ENCODE measurements at places on chromosomes 1 and 21.

GRCh38 chr1:110059133-110059863, 11.2 kb downstream of the ALX3 start:
- H3K36me3 ChIP-seq = peaks cover 19% of the 10 kb centered on the region
- no peaks in the 10 kb centered on the region for H3K4me1 ChIP-seq
- peak; percentile 23 for DNase-seq
- H3K27me3 ChIP-seq = no peaks in the 10 kb centered on the region

DNA sequence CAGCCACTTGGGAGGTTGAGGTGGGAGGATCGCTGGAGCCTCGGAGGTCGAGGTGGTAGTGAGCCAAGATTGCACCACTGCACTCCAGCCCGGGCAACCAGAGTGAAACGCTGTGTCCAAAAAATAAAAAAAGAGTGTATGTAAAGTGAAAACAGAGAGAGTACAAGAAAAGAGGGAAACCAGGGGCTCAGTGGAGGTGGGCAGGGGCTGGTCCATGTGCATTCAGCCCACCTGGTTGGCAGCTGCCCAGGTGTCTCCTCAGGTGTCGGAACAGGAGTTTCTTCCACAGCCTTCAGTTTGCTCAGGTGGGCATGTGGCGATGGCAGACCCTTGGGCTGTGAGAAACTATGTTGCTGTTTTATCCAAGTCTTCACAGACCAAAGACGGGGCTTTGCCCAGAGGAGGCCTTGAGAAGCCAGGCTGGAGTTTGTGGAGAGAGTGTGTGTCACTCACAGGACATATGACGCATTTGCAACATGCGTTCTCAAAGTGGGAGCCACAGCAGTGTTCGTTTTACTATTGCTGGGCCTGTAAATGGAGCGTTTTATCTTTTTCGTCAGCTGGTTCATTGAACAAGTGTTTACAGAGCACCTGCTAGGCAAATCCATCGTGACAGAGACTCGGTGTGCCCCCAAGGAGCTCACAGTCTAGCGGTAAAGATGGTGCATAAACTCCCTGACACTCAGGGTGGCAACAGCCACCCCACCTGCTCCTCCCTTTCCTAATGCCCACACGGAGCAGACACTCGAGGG, 22.4 kb upstream of the SAMD11 start:
- H3K27me3 ChIP-seq = no peaks in the 10 kb centered on the region
- no peaks in the 10 kb centered on the region for H3K4me1 ChIP-seq
- H3K27ac ChIP-seq = no peak overlapping the region
- no peaks in the 10 kb centered on the region for H3K36me3 ChIP-seq
- no peak overlapping the region for H3K4me3 ChIP-seq
- DNase-seq = no peak

DNA sequence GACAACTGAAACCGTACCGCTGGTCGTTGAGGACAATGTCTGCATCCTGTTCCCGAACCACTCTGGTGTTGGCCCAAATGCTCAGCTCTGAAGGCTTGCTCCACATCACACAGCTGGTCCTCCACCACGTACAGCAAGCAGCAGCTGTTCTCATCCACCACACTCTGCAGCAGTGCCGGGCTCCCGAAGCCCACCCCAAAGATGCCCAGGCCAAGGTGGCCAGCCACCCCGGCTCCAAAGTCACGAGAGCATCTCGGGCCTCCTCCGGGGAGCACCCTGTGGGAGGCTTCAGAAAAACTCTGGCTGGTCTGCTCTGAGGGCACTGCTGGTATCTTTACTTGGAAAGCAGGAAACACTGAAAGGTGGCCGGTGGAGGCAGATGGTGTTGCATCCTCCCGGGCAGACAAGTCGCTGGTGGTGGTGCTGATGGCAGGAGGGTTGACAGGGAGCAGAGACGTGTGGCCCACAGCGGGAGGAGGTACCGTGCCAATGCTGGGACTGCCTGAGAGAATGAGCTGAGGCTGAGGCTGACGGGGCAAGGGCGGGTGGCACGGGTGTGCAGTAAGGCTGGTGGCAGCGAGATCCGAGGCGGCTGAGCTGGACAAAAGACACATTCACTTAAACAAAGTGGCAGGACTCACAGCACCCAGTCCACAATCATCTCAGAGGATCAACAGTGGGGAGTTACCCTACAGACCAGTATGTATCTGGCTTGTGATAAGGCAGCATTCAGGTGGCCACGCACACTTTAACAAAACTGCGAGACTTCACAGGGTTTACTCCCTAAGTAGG, 6.5 kb upstream of the CCDC27 start:
- H3K36me3 ChIP-seq = peaks cover 3% of the 10 kb centered on the region
- H3K4me1 ChIP-seq = peaks cover 2% of the 10 kb centered on the region
- H3K4me3 ChIP-seq = no peak overlapping the region
- H3K27ac ChIP-seq = no peak overlapping the region
- DNase-seq = no peak
- H3K27me3 ChIP-seq = no peaks in the 10 kb centered on the region

DNA sequence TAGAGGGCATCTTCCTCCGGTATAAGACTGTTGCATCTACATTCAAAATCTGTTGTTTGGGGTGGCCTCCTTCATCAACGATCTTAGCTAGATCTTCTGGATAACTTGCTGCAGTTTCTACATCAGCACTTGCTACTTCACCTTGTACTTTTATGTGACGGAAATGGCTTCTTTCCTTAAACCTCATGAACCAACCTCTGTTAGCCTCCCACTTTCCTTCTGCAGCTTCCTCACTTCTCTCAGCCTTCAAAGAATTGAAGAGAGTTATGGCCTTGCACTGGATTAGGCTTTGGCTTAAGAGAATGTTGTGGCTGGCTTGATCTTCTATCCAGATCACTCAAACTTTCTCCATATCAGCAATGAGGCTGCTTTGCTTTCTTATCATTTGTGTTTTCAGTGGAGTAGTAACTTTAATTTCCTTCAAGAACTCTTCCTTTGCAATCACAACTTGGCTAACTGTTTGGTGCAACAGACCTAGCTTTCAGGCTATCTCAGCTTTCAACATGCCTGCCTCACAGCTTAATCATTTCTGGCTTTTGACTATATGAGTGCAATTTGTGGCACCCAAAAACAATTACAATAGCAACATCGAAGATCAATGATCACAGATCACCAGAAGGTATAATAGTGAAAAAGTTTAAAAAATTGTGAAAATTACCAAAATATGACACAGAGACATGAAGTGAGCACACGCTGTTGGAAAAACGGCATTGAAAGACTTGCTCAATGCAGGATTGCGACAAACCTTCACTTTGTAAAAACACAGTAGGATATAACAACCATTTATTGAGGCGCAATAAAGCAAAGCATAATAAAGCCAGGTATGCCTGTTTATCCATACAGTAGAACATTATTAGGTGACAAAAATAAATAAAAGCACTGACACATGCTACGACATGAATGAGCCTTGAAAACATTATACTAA, 56.7 kb upstream of the GFI1 start:
- no peaks in the 10 kb centered on the region for H3K36me3 ChIP-seq
- H3K27me3 ChIP-seq = no peaks in the 10 kb centered on the region
- H3K27ac ChIP-seq = no peak overlapping the region
- DNase-seq = no peak
- no peaks in the 10 kb centered on the region for H3K4me1 ChIP-seq
- H3K4me3 ChIP-seq = no peak overlapping the region

DNA sequence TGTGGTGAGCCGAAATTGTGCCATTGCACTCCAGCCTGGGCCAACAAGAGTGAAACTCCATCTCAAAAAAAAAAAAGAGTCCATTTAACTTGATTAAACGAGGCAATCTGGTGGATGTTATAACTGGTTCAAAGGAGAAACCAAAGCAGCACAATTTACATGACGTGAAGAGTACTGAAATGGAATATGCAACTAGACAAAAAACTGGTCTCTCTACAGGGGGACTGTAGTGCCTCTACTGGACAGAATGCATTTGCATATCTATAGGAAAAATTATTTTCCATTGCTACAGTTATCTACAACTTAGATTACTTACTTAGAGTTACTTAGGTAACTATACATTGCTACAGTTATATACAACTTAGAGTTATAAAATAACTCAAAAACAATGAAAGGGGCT, 2.7 kb upstream of the CAPN2 start:
- H3K4me1 ChIP-seq = peaks cover 4% of the 10 kb centered on the region
- H3K27ac ChIP-seq = no peak overlapping the region
- H3K36me3 ChIP-seq = no peaks in the 10 kb centered on the region
- no peak for DNase-seq

DNA sequence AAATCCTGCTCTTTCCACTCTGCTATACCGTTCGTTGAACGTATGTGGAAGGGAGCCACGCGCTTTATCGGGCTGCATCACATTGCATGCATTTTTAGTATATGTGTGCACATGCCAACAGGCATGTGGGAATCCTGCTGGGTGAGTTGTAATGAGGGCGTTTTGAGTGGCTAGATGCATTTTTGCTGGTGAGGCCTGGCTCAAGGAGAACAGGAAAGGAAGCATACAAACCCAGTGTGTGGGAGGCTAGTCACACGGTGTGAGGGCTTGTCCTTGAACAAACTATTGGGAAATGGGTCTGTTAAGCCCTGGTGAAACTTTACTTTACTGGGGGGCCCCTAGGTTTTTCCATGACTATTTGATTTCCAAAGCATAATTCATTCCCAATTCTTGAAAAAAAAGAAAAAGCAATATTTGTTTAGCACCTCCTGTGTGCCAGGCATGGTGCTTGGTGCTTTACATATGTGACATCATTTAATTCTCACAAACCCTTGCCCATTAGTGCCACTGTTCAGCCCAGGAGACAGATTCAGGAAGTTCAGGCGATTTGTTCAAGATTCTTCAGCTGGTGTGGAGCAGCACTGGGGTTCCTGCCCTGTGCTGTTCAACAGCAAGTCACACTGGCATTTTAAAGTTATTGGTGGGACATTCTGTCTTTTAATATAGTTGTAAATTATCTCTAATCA, 25.6 kb upstream of the JUN start:
- H3K27me3 ChIP-seq = no peaks in the 10 kb centered on the region
- H3K27ac ChIP-seq = no peak overlapping the region
- H3K36me3 ChIP-seq = no peaks in the 10 kb centered on the region

Measured in mesendoderm (in vitro differentiated cells).